ENCODE measurements at places on chromosomes 7 and 10.

DNA sequence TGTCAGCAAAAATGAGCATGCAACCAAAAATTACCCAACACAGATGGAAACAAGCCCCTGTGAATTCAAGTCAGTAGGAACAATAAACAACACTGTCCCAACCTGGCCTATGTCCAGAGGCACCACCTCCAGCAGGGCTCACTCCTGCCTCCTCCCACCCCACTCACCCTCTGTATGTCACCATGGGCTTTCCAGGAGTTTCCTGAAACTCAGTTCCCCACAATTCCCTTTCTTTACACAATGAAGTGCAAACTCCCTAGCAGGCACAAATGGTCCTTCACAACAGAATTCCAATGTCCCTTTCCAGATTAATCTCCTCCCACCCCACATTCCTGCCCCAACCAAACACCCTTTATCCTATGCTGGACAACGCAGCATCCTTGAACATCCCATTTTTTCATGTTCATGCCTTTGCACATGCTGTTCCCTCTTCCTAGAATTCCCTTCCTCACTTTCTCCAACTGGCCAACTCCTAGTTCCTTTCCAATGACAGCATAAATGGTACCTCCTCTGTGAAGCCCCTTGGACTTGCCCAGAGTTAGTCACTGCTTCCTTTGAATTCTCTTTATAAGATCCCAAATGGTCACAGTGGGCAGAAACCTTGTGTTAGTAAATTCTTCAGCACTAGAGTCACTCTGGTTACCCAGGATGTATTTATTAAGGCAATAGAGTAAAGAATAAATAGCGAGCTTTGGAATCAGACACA, 157.5 kb downstream of the SLIT1 start:
- DNase-seq: no peak

DNA sequence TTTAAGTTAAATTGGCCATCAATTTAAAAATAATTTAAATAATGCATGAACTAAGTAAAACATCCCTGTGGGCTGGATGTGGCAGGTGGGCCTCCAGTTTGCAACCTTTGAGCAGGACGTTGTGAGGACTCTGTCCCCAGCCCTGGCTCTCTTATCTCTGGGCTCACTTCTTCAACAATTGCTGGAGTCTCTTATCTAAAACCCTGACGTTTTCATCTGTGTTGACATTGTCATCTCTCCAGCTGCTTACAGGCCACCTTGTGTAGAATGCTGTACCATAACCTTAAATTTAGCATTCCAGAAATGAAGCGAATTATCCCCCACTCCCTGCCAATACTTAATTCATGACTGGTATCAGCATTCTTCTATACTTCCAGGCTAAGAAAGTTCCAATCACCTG, 3.2 kb upstream of the KIF5B start:
- no peak for DNase-seq

GRCh38 chr7:95921543-95921942, 149.2 kb downstream of the DYNC1I1 start:
- no peak for DNase-seq

GRCh38 chr7:155408651-155409586, 49.0 kb upstream of the EN2 start:
- DNase-seq: peak; percentile 43

GRCh38 chr7:25288556-25289307, 60.4 kb upstream of the NPVF start:
- DNase-seq: no peak

DNA sequence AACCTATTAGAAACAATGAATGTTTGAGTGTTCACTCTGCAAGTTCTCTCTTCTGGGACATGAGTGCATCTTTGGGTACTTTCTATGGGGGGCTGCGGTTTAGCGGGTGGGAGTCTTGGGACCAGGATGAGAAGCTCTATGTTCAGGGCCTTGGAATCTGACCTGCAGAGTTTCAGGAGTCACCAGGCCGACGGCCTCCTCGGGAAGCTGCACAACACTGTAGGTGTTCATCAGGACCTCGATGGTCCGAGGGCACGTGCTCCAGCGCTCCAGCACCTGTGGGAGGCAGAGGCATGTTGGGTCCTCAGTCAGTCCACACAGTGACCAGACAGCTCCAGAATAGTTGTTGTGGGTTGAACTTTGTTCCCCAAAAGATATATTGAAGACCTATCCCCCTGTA, 8.9 kb upstream of the GBX1 start:
- no peak for DNase-seq

DNA sequence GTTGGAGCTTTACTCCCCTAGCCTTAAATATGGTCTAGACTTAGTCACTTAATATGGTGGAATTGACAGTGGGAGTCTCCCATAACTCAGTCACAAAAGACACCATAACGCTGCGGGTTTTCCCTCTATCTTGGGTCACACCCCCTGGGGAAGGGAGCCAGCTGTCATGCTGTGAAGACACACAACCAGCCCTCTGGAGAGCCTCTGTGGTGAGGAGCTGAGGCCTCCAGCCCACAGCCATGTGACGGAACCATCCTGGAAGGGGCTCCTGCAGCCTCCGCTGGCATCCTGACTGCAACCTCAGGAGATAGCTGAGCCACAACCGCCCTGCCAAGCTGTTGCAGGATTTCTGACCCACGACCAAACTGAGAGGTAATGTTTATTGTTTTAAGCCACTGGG, 37.9 kb downstream of the PAXIP1 start:
- no peak for DNase-seq

DNA sequence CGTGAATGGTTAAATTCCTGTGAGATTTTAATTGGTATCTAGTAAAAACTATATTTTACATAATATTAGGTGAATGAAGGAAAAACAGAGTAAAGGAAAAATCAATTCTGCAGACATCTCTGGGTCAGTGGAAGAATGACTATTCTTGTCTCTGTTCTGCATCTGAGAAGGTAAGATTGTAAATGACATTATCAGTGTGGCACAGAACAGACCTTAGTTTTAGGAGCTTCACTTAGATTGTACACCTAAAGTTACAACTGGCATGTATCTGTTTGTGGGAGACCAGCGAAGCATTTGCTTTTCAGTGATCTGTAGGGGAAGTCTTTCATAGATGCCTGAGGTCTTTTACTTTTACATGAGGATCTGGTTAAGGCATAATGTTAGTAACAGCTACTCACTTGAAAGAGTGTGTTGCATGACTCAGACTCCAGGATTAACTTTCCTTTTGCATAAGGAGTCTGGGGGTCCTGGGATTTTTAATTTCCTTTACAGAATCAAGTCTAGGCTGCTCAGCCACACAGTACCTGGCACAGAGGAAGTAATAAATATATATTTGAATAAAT, 56.2 kb downstream of the JMJD1C start:
- no peak for DNase-seq

DNA sequence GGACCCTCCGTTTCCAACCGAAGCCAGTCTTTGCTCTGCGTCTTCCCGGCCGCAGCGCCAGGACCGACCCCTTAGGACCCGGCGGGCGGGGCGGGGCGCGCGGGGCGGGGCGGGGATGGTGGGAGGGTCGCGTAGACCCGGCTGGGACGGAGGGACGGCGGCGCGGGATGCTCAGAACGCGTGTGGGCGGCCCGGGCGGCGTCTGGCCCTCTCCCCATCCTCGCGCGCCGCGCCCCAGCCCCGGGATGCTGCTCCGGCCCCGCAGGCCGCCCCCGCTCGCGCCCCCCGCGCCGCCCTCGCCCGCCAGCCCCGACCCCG, at the start of gene UTF1:
TSS of gene UTF1 (plus strand) at position 174 of the 318 bp plus-strand sequence. CDS start at position 246, 72 bp downstream.
- DNase-seq: no peak

- peak; percentile 54 for DNase-seq
Measured at GRCh38 chr7:151631570-151631952, 111.9 kb upstream of the RHEB start.

DNA sequence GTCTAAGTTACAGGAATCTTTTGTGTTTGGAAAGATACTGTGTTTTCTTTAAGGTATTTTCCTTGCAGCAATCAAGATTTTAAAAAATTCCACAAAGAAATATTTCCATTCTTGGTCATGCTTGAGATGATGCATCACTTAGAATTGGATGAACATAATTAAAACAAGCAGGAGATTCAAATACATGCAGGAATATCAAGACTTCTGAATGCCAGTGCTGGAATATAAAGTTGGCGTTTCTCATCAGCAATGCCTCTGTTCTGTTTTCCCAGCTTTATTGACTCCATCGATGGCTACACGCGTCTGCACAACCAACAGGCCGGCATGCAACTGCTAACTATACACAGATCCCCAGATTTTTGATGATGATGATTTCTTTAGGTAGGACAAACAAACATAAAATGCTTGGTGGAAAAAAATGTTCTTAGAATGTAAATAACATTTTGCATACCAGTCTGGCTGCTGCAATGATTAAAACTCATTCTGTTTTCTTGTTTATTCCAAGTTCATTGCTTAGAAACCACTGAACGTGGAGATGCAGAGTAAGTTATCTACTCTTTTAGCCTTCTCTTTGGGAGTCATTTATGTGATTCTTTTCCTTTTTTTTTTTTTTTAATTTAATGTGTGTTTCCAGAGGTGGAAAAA, 91.3 kb upstream of the FAM171A1 start:
- no peak for DNase-seq

- no peak for DNase-seq
Measured at GRCh38 chr7:28512668-28513440, 100.5 kb downstream of the CREB5 start.

- DNase-seq: no peak
Measured at GRCh38 chr7:128739990-128740682, 977 bp downstream of the CALU start.

GRCh38 chr10:83869898-83870297, 269.4 kb upstream of the GHITM start:
- DNase-seq: no peak

DNA sequence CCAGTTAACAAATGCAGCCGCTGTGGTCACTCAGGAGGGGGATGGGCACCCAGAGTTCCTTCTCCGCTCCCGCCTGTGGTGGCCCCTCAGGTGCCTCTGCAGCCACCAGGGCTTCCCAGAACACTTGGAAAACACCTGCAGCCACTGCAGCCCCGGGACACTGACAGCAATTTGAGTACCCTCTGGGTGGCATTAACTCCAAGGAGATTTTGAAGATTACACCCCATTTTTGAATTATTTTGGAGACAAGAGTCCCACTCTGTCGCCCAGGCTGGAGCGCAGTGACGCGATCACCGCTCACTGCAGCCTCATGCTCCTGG, 32.2 kb downstream of the IL15RA start:
- no peak for DNase-seq

DNA sequence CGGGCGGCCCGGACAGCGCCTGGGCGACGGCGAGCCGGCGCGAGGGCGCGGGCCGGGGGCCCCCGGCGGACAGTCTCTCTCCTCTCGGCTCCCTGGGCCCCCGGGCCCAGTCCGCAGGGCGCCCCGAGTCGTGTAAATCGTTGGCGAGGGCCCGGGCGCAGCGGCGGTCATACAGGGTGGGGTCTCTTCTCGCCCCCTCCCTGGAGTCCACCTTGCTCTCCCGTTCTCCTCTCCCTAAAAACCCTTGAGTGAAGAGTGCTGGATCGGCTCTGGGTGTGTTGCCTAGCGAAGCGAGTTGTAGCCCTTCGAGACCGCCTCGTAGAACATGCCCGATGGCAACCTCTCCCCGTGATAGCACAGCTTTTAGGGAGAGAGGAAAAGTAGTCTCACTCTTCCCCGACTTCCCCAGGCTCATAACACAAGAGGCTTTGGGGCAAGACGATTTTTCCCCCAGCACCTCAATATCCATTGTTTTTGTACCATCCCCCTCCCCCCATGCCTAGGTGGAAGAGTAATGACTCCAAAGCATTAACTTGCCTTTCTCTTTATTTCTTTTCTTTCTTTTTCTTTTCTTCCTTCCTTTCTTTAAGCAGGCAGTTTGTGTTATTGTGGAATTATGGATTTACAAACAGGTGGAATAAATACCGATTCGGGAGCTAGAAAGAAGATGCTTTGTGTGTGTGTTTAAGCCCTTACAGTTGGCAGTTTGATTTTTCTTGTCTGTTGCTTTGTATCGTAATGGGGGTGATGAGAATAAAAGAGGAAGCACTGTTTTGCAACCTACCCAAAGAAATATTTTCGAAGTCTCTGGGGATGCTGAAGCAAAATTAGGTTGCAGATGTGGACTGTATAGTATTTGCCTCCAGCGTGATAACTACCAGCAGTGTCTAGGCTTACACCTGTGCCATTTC, 822 bp downstream of the SHOC2 start:
- DNase-seq: peak; percentile 34

DNA sequence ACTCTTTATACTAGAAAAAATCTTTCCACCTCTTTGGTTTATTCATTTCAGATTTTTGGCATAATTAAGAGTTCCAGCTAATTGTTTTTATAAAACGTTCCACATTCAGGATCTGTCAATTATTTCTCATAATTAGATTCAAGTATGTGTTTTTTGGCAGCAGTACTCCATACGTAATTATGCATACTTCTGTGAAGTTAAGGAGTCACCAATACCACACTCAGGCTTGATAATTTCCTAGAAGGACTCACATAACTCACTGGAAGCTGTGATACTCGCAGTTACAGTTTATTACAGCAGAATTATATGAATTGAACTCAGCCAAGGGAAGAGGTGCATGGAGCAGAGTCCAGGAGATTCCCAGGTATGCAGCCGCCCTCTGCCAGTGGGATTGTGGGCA, 290.5 kb upstream of the AKR1E2 start:
- no peak for DNase-seq

DNA sequence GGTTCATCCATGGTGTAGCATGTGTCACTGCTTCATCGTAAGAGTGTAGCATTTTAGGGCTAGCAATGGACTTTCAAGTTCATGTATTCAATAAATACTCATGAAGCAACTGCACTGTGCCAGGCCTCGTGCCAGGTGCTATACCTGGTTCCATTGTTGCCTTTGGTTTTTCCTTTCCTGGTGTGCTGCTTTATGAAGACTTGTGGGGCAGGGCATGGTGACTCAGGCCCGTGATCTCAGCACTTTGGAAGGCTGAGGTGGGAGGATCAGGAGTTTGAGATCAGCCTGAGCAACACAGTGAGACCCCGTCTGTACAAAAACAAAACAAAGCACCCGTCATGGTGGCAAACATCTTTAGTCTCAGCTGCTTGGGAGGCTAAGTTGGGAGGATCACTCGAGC, 2.2 kb upstream of the CPA4 start:
- DNase-seq: no peak

DNA sequence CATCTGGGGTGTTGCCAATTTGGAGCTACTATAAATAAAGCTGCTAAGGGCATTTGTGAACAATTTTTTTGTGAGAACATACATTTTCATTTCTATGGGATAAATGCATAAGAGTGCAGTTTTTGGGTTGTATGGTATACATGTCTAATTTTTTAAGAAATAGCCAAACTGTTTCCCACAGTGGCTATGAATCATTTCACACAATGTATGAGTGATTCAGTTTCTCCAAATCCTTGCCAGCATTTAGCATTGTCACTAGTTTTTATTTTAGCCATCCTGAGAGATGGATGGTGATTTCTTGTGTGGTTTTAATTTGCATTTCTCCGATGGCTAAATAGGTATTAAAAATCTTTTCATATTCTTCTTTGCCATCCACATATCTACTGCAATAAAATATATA, 105.3 kb downstream of the AMPH start:
- no peak for DNase-seq

DNA sequence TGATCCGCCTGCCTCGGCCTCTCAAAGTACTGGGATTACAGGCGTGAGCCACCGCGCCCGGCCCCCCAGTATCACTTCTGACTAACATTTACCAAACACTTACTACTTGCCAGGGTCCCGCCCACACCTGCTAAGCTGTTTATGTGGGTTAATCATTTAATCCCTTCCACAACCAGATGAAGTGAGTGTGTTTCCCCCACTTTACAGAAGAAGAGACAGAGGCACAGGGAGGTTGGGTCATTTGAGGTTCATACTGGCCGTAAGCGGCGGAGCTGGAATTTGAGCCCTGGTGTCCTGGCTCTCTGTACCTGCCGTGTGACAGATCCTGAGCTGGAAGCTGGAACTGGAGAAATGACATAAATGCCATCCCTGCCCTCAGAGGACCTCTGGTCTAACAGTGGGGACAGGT, 15.1 kb upstream of the VPS37D start:
- no peak for DNase-seq

GRCh38 chr7:78959477-78959876, 494.0 kb downstream of the MAGI2 start:
- DNase-seq: no peak

Data from iPS-NIHi11 (cell line).